ENCODE measurements at places on chromosomes 12 and 14.

DNA sequence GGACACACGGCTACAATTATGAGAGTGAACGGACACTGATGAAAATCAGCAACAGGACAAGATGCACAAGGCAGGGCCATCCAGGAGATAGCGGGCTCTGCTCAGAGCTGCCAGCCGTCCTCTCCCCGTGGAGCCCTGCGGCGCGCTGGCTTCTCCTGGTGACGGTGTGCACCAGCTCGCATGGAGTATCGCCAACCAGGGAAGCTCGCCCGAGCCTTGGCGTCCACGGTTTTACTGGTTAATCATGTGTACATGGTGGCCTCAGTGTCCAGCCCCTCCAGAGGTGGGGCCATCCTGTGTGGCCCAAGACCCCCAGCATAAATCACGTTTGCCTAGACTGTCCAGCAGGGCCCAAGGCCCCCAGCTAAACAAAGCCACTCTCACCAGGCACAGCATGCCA is 31.2 kb upstream of the DYNC1H1 start:
- no peak for DNase-seq

- DNase-seq: no peak
Observed at GRCh38 chr14:75979071-75979571, 2.7 kb downstream of the TGFB3 start.

GRCh38 chr14:71206766-71207371 is 299.6 kb downstream of the PCNX1 start:
- peak; percentile 56 for DNase-seq

DNA sequence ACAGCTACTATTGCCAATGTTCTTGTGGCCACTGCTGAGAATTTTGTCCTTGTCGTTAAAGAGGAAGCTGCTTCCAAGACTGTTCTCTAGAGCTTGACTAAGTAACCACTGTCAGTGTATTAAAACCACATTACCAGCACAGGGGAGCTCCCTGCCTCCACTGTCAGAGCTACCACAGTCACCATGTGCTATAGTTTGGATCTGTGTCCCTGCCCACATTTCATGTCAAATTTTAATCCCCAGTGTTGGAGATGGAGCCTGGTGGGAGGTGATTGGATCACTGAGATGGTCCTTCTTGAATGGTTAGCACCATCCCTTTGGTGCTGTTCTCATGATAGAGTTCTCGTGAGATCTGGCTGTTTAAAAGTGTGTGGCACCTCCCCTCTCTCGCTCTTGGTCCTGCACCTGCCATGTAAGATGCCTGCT is 23.2 kb upstream of the RAP1B start:
- DNase-seq: no peak

DNA sequence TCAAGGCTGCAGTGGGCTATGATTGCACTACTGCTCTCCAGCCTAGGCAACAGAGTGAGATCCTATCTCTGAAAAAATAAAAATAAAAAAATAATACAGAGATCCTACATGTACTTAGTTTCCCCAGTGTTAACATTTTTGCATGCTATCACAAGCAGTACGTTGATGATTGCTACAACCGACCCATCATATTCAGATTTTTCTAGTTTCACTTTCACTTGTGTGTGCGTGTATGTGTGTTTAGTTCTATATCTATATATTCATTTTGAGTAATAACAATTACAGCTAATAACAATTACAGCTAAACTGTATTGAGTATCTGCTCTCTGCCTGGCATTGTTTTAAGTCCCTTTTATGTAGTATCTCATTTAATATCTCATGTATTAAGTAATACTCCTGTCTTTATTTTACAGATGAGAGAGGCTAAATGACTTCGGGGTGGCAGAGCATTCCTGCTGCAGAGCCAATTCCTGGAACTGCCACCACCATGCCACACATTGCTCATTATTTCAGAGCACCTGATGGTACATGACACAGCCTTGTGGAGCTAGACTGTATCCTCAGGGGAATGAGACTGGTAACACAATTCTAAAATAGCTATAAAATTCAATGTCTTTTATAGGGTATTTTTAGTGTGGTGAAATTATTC is 153.1 kb downstream of the BCAT1 start:
- DNase-seq: no peak

DNA sequence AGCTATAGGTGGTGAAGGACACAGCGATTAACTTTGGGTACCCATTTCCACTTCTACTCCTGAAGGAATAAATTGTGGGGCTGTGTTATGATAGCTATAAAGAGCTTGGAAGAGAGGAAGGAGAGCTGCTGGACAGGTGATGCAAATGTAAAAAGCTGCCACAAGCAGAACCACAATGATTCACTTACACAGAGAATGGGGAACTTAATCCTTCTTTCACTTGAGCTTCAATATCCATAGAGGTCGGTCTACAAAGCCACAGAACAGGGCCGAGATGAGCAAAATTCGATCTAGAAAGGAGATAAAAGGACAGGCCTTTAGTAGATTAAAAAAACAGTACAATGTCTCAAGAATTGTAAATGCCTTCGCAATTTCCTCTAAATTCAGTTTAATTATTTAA is 831.1 kb downstream of the LRFN5 start:
- DNase-seq: no peak

DNA sequence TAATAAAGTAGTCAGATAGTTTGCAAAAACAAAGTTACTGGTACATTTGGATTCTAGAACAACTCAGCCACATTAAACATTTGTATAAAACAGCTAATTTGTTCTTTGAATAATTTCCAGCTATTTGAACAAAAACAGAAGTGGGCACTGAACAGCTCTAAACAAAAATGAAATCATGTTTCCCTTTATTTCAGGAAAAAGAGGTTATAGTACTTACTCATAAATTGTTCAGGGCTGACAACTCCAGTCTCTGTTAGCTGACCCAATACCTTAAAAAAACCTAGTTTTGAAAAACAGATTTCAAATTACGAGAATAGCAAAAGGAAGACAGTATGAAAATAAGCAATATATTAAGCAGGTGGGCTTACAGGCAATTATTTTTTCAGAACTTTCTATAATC is 8.2 kb downstream of the GNPNAT1 start:
- no peak for DNase-seq

- DNase-seq: no peak
Observed at GRCh38 chr12:123905319-123905925, 67.2 kb downstream of the CCDC92 start.

- peak; percentile 73 for DNase-seq
Observed at GRCh38 chr12:65603438-65604351, 220.6 kb upstream of the HMGA2 start.

GRCh38 chr14:100137173-100137572 is 22.3 kb downstream of the DEGS2 start:
- DNase-seq: no peak

DNA sequence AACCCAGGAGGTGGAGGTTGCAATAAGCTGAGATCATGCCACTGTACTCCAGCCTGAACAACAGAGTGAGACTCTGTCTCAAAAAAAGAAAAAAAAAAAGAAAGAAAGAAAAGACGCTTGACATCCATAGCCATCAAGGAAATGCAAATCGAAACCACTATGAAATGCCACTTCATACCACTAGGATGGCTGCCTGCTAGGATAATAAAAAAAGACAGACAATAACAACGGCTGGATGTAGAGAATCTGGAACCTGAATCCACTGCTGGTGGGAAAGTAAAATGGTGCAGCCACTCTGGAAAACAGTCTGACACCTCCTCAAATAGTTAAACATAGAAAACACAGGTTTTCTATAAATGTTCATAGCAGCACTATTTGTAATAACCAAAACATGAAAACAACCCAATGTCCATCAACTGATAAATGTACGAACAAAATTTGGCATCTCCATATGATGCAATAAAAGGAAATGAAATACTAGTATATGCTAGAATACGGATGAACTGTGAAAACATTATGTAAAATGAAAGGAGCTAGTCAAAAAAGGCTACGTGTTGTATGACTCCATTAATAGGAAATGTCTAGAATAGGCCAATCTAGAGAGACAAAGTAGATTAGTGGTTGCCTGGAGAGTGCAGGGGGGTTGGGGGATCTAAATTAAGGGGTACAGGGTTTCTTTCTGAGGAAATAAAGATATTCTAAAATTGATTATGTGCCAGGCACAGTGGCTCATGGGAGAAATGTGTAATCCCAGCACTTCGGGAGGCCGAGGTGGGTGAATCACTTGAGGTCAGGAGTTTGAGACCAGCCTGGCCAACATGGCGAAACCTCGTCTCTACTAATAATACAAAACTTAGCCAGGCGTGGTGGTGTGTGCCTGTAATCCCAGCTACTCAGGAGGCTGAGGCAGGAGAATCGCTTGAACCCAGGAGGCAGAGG is 9.7 kb downstream of the WSB2 start:
- DNase-seq: no peak

- no peak for DNase-seq
Observed at GRCh38 chr12:70042675-70043074, 200.6 kb upstream of the CNOT2 start.

- no peak for DNase-seq
Observed at GRCh38 chr12:67773896-67774295, 125.4 kb downstream of the DYRK2 start.

DNA sequence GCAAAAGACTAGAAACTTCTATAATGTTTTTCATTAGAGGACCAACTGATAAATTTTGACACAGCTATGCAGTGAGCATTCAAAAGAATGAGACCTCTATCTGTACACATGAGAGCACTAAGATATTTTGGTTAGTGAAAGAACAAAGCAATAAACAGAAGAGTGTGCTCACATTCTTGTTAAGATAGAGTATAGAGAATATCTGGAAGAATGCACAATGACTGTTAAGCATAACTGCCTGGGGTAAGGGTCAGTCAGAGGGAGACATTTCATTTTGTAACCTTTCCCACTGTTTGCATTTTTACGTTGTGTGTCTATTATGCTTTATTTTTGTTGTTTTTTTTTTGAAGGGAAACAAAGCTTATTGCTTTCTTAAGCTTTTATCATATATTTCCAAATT is 20.7 kb downstream of the KCNMB4 start:
- DNase-seq: no peak

DNA sequence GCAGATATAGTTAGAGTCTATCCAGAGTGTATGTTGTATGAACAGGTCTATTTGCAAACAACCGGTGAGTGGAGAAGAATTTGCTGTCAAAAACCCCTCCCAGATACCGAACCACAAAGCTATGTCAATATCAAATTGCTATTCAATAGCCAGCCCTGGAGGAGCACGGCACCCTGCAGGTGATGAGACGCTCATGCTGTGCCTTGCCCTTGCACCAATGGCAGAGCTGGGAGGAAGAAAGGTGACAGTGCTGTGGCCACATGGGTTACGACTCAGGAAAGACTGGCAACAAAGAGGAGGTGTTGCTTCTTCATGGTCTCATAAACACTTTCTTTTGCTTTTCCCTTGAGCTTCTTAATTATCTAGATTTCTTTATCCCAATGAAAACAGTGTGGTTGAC is 55.7 kb downstream of the PAX9 start:
- no peak for DNase-seq

GRCh38 chr14:91417120-91417982 is at the start of gene CCDC88C:
Gene CCDC88C, minus strand, starts transcription at chr14:91417820. Its CDS starts 130 bp downstream, at chr14:91417690.
- DNase-seq: no peak

GRCh38 chr12:91563011-91563765 is 380.6 kb upstream of the DCN start:
- no peak for DNase-seq

GRCh38 chr12:24591715-24592440 is 357.0 kb downstream of the BCAT1 start:
- DNase-seq: no peak

DNA sequence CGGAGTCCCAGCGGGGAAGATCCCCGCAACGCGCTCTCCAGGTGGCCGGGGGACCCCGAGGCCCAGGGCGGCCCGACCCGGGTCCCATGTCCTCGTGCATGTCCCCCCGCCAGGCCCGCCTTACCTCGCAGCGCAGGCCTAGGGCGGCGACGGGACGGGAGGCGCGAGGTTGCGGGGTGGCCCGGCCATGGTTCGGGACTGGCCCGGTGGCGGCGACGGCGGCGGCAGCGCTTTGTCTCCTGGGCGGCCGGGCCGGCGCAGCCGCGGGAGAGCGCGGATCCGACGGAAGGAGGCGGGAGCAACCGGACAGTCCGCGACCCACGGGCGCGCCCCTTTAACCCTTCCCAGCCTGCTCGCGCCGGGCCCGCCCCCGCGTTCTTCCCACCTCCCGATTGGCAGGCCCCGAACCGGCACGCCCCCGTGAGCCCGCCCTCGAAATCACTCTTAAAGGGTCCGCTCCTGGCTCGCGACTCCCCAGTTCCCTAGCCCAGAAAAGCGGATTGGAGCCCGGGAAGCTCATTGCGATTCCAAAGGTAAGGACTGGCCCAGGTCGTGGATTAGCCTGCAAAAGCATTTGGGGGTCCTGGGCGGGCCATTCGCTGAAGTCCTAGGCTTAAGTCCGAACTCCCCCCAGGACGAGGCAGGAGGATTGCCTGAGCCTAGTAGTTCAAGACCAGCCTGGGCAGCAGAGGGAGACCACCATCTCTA is at the start of gene PHETA1:
Gene PHETA1, minus strand, starts transcription at position 308 of the 708 bp plus-strand sequence. CDS start 5,668 bp downstream, outside the sequence.
- DNase-seq: peak; percentile 58

- DNase-seq: no peak
Observed at GRCh38 chr12:6360578-6361490, 14.5 kb downstream of the SCNN1A start.

- no peak for DNase-seq
Observed at GRCh38 chr12:56143870-56144269, 8.5 kb upstream of the MYL6B start.

GRCh38 chr12:102910137-102910536 is 6.9 kb downstream of the PAH start:
- no peak for DNase-seq

DNA sequence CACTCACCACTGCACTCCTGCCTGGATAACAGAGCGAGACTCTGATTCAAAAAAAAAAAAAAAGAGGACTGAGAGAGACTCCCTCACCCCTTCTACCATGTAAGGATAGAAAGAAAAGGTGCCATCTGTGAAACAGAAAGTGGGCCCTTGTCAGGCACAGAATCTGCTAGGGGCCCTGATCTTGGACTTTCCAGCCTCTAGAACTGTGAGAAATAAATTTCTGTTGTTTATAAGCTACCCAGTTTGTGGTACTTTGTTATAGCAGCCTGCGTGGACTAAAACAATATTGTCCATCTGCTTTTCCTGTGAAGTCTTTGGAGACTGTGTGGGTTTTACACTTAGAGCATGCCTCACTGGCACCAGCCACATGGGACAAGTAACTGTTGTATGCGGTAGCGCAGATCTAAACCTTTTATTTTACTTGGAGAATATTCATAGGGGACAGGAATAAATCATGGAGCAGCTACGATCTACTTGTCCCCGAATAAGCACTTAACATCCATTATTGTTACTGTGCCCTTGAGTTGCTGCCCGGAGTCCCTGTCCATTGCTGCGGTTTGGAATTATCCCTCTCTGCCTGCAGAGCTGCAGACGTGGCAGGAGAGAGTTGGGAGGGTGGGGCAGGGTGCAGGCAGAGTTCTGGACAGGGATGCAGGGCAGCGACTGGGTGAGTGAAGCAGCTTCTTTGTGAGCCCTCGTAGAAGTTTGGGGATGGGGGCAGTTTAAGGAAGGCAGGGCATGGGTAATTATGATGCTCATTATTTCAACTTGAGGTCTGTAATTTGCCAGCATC is 52.4 kb upstream of the STON2 start:
- no peak for DNase-seq

DNA sequence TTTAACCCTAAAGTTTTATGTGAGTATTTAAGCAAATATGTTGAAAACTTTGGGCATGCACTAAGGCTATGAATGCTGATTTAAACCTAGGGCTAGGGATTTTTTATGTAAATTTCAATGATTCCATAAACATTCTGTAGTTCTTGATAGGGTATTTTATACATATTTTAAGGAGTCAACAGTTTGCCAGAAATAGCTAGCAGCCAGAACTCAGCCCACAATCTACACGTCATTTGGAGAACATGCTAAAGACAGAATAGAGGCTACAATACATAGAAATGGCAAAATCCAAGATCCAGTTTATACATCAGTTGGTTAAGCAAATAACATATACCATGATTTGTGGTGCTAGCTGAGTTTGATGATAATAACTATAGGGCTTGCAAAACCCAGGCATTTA is 184.7 kb downstream of the TMEM117 start:
- DNase-seq: no peak
